ENCODE measurements at places on chromosomes 1 and 21.

GRCh38 chr1:245779797-245780755, 625.3 kb downstream of the KIF26B start:
- no peak for DNase-seq

DNA sequence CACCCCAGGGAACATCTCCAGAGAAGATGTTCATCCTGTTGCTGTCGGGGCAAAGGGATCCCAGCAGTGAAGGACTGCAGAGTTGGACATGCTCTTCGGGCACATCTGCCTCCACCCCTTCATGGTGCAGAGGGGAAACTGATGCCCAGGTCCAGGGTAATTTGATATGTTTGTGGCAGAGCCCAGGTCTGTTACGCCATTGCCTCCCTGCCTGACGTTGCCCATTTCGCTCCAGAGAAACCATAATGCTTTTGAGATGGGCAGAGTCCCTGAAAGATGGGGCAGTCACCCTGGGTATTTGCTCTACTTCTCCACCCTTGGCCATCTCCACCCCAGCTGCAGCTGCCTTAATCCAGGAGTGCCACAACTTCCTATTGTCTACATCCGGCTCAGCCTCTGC, 290.4 kb upstream of the POU3F1 start:
- no peak for DNase-seq

- no peak for DNase-seq
These were observed 70.6 kb downstream of the LAMC1 start for GRCh38 chr1:183093786-183094298.

- DNase-seq, result no peak
These were observed 40.2 kb upstream of the NLRP3 start for GRCh38 chr1:247375747-247376146.

GRCh38 chr1:224852901-224853568, 76.4 kb upstream of the DNAH14 start:
- no peak for DNase-seq

GRCh38 chr1:29243871-29244200, 7.5 kb downstream of the PTPRU start:
- no peak for DNase-seq

DNA sequence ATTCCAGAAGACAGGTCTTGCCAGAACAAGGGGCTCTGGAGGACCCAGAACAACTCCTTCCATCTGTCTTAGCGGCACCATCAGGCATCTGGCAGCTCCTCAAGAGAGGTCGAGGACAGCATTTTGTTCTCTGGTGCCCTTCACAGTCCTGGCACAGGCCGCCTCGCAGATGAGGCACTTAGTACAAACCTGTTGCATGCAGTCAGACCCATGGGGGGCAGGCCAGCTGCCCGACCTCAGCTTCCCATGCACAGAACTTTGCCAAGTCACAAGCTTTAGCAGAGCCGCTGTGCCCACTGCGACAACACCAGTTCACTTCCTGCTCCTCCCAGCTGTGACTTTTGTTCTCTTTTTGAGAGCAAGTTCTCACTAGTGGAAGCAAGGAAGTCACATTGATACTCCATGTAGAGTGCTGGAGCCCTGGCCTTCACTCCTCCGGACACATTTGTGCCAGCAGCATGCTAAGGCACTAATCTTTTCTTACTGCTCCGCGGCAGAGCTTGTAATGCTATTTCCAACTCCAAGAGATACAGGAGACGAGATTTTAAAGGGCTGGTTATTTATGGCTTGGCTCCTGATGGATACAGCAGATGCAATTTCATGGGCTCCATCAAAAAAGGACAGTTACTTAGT, 44.6 kb downstream of the HMGB4 start:
- no peak for DNase-seq

DNA sequence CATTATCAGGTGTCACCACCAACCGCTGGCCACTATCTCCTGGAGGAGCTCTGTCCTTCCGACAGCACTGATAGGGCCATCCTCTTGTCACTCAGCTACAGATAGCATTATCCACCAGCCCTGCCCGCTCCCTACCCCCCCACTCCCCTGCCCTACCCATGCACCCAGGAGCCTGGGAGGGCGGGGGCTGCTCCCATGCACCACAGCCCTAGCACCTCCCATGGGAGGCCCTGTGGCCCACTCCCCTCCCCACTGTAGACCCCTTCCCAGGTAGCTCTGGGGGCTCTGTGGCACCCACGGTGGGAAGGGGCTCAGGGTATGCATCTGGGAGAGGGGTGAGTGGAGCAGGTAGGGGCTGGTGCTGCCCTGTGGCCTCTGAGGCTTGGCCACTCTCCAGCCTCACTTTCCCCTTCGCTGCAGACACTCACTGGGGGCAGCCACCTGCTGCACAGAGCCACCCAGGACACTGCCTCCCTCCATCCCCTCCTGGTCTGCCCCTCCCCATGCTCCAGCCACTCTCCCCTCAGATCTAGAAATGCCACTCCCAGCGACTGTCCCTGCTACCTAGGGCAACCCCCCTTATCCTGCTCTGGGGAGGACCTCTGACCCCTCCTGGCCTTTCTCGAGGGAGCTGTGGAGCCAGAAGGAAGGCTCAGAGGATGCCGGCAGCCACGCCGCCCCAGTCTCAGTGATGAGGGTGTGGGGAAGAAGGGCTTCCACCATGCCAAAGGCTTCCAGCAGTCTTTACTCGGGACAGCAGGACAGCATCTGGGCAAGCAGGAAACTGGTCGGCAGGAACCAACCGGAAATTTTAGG, 58.5 kb downstream of the WNT9A start:
- DNase-seq, result peak; percentile 12

DNA sequence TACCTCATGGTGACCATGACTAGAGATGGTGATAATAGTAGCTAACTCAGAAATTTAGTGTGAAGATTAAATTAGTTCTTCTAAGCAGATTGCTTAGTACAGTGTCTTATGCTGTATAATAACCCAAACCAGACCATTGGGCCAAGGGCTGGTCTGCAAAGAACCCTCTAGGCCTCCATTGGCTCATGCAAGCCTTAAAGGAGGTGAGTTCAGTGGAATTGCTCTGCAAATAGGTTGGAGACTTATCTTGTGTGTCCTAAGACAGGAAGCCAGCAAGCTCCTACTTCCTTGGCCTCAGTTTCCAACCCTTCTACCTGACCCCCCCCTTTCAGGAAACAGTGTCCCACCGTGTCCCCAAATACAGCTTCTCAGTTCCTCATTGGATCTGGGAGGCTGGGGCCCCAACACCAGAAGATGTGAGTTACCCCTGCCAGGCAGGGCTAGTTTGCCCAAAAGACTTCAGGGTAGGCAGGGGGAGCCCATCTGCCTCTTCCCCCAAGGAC, 1.9 kb upstream of the MEF2D start:
- DNase-seq, result no peak

- no peak for DNase-seq
These were observed 308.8 kb downstream of the HHIPL2 start for GRCh38 chr1:222239130-222239529.

- no peak for DNase-seq
These were observed 619.5 kb downstream of the MATN1 start for GRCh38 chr1:30103708-30104411.

DNA sequence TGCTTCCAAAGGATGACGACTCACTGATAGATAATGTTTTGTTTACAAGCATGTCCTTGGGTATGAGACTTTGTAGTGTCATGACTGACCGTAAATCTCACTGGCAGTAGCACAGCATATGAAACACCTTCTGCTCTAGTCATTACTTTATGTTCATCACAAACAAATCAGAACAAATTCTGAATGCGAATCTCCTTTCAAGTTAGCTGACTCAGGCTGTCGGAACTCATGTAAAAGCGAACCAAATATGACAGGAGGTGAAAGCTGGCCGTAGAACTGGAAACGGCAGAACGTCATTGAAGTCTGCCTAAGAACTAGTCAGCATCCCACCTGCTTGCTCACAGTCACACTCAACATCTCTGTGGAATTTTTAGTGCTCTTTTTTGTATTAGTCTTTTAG, 143.9 kb downstream of the RGS7 start:
- no peak for DNase-seq

DNA sequence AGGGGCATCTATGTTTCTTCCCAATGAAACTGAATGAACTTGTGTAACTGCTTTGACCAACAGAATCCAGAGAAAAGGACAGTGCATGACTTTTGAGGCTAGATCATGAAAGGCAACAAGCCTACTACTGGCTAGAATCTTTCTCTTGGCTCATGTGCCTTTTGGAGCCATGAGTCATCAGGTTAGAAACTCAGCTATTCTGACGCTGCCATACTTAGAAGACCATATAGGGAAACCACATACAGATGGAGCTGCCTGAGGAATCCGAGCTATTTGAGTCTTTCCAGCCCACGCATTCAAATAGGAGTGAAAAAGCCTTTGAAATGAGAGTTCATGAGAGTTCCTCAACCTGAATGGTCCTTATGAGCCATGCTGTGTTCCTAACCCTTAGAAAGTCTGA, 738.5 kb upstream of the CHRM3 start:
- no peak for DNase-seq

- DNase-seq, result no peak
These were observed 38.3 kb upstream of the GJA5 start for GRCh38 chr1:147798731-147799130.

DNA sequence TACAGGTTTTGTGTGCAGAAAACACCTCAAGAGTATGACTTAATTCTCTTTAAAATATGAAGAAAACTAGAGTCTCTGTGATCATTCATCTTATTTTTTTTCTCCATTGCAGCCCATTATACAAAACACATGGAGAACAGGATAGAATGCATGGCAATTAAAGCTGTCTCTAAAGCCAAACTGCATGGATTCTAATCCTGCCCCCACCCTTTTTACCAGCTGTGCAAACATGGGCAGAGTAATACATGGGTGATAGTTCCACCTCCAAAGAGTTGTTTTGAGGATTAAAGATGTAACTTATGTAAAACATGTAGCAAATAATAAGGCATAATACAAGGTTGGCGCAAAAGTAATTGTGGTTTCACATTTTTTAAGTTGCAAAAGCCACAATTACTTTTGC, 114.4 kb downstream of the CLEC20A start:
- no peak for DNase-seq

All from GM12892 (cell line).